ENCODE measurements at places on chromosomes 2 and 18.

GRCh38 chr2:1665761-1666505, 78.4 kb downstream of the PXDN start:
- no peak for DNase-seq

DNA sequence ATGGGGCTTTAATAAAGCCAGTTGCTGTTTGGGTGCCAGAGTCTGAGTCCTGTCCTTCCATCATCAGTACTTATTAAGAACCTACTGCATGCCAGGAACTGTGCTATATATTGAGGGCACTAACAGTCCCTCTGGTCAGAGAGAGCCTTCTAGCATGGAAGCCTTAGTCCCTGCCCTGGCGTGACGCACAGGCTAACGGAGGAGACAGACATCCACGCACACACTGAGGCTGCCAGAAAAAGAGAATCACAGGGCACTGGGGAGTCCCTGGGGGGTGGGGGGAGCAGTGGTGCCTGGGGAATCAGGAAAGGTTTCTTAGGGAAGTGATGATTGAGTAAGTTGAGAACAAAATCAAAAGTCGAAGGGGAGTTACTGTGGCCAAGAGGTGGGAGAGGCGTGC, 31.5 kb downstream of the CTIF start:
- DNase-seq = no peak

- DNase-seq = peak; percentile 90
Measured at GRCh38 chr2:37614061-37614738, 57.2 kb downstream of the CDC42EP3 start.

GRCh38 chr18:79275461-79275860, 120.3 kb upstream of the NFATC1 start:
- no peak for DNase-seq

- no peak for DNase-seq
Measured at GRCh38 chr2:218271487-218271797, 1.1 kb downstream of the PNKD start.

GRCh38 chr2:62014102-62014501, 108.6 kb downstream of the COMMD1 start:
- DNase-seq = peak; percentile 47

DNA sequence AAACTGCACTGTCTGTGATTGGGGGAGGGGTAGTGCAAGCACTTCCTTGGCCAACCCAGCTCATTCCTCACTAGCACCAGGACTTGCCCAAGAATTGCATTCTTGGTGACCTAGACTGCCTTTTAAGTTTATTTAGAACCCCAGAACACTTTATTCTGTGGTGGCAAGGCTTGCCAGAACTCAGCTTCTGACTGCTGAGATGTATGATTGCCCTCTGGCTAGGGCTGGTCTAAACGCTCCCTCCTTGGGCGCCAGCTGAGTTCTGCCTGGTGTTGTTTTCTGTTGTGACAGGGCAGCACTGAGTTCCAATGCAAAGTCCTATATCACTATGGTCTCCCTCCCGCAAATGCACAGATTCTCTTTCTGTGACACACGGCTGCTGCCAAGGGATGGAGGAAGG, 247.7 kb downstream of the ZNF385B start:
- peak; percentile 20 for DNase-seq
